ENCODE measurements at places on chromosomes 7 and 10.

- no peak for ATAC-seq
Measured at GRCh38 chr10:13115832-13116803, 16.2 kb downstream of the OPTN start.

GRCh38 chr7:51731075-51731474, 414.5 kb upstream of the COBL start:
- ATAC-seq: no peak

DNA sequence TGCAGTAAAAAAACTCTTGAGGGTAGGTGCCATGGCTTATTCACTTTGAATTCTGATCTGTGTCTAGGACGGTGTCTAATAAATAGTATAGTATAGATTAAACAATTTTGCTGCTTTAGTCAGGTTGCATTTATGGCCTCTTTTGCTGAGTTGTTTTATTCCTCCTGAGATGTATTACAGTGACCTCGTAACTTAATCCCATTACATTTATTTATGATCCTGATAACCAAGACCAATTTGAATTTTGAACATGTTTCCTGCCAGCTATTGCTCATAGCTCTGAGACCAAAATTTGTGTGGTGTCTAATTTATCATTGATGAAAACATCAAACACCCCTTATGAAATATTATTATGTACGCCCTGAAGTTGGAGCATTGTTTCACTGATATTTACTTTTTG, 381.9 kb upstream of the SEMA3C start:
- no peak for ATAC-seq

- ATAC-seq: peak; percentile 84
Measured at GRCh38 chr10:30784897-30785605, 155.5 kb upstream of the LYZL2 start.

DNA sequence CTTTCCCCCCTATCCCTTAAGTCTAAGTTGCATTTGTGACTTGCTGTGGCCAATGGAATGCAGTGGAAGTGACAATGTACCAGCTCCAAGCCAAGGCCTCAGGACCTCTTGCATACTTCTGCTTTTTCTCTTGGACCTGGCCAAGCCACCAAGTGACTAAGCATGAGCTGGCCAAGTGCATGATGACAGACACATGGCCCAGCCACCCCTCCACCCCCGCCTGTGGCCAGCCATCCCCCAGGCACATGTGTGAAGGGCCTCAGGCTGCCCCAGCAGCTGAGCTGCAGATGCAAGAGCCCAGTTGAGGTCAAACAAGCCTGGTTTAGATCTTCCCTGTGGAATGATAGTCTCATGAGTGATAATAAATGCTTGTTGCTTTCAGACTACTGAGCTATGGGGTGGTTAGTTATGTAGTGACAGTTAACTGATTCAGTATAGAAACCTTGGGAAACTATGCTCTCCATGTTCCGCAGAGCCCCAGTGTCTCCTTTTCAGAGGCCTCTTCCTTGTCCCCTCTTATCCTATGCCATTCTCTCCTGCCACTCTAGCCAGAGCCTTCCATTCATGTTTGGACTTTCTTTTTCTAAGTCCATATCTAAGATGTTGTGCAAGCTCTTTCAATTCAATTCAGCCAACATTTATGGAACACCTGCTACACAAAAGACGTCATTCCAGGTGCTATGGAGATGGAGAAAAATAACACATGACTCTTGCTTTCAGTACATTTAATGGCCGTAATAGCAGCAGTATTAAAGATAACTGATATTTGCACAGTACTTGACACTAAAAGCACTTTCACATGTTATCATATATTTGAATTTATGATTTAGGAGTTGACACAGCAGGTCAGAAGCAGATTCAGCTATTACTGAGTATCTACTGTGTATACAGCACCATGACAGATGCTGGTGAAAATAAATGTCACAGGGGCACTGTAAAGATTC, 55.5 kb upstream of the LOXL4 start:
- peak; percentile 83 for ATAC-seq

DNA sequence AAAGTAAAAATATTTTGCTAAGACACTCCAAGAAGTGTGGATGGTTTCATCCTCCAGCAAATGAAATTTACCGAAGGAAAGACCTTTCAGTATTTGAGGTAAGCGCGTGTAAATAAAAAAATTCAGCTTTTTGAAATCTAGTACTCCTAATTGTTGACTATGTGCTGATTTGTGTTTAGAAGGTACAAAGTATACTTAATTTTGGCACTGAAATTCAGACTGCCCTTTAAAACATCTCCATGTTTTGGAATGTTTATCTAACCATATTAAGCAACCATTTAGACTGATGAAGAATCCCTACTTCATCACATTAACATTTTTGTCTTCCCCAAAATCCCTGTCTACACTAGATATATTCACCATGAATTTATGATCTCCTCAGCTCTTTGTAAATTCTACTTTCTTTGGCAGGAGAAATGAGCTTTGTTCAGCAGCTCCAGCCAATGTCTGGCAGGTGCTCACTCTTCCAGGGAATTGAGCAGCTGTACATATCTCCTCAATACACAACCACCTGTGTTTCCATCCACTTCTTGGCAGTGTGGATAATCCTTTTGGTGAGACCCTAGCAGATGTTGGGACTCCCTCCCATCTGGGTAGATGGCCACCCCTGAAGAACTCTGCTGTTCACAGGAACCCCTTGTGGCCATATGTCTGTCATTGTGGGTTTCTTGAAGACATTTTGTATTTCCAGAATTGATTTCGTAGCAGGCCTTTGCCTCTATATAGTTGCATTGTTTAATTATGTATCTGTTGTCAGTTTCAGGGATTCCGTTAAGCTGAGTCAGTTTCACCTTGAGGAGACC, 129.4 kb upstream of the SAMD8 start:
- ATAC-seq: no peak

GRCh38 chr10:108598831-108599230, 1324.5 kb downstream of the XPNPEP1 start:
- ATAC-seq: no peak

GRCh38 chr10:88916231-88916630, 36.2 kb downstream of the STAMBPL1 start:
- ATAC-seq: no peak

DNA sequence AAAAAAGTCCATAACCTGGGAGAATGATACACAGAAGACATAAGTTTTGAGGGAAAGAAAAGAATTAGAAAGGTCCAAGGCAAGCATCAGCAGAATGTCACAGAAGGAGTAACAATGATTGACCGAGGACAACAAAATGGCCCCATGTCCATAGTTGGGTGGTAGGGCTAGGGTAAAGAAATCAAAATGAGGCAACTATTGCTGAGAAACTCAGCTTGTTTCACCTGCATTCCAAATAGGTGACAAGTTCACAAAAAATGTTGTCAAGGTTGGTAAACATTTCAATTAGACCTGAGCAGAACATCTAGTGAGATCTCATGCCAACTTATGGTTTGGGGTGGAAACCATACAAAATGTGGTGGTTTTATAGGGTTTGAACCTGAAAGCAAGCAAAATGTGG, 22.8 kb upstream of the DLX6 start:
- ATAC-seq: no peak

DNA sequence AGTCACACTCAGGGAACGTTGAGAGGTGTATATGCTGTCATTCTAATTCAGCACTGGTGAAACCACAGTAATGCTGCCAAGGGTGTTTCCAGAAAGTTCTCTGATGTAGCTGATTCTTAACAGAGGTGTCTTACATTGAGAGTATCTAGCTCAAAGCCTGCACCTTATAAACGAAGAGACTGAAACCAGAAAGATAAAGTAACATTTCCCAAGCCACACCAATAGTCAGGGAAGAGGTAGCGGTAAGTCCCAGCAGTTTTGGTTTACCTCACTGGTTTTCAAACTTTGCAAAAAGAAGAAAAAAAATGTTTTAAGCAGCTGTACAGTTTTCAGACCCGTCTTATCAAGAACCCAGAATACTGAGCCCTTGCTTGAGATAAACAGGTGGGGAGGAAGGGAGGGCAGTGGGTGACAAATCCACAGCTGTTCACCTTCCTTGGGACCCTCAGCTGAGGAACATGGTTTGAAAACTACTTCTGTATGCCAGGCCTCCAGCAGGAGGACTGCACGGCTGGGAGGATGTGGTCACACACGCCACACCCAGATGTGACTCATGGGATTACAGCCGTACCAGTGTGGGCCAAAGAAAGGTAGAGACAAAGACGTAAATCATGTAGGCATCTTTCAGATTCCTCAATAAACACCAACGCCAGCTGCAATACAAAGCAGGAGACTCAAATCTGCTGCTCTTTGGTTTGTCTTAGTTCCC, 63.9 kb upstream of the GSDME start:
- ATAC-seq: peak; percentile 89

DNA sequence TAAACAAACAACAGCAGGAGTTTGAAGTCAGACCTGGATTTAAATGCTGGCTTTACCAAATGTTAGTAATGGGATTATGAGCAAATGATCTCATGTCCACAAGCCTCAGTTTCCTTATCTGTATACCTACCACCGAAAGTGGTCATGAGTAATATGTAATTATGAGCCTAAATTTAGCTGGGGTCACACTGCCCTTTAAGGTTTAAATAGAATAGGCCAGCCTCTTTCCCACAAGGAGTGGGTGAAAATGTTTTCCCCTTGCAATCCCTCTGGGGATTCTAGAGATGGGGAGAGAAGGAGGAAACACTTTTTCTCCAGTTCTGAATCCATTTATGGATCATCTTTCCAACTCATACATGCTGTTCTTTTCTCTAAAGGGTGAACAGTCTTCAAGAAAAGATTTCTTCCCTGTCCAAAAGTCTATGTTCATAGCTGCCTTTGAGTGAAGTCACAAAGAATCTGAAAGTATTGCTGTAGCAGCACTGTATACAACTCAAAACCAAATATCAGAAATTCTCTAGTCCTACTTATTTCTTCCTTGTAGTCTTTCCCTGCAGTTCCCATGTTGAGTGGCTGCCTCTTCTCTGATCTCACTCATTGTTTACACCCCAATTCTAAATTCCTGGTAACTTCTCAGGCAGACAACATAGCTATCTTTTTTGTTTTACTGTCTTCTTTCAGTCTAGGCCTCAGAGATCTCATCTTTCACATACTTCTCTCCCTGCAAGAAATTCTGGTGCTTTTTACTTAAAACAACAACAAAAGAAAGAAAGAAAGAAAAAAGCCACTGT, 7.4 kb upstream of the TSPAN12 start:
- ATAC-seq: no peak
